ENCODE measurements at places on chromosomes 5 and 9. TPM values are rescaled to one million over a fixed set of nuclear protein-coding genes. Genes with fewer than 3 reads are reported as not detected.

DNA sequence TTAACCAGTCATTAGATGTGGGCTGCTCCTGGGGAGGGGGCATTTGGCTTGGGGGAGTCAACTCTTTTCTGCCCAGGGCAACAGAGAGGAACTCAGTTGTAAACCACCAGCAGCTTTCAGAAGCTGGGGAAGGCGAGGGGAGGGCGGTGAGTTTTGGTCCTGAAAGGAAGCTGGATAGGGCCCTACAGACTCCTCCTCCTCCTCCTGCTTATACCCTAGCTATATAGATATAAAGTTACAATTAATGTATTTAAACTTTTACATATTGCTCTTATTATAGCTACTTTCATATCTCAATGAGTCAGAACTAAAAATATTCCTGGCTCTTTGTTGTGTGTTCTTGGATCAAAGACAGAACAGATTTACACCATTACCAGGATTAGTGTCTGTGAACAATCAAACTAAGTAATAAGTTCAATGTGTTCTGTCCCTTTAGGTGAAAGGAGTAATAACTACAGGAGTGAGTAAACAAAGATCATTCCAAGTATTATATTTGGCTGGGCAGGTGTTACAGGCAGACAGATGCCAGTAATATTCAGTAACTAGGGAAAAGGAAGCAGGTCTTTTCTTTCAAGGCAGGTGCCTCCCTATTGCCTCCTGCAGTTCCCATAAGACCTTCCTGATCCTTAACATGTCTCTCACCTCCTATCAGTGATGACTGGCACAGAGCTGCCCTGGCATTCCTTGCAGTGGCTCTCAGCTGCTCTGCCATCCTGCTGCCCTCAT is 20.5 kb upstream of the VPS13A start:
- H3K4me3 ChIP-seq = no peak overlapping the region
- no peaks in the 10 kb centered on the region for H3K36me3 ChIP-seq
- no peak for DNase-seq
- H3K4me1 ChIP-seq = no peaks in the 10 kb centered on the region

DNA sequence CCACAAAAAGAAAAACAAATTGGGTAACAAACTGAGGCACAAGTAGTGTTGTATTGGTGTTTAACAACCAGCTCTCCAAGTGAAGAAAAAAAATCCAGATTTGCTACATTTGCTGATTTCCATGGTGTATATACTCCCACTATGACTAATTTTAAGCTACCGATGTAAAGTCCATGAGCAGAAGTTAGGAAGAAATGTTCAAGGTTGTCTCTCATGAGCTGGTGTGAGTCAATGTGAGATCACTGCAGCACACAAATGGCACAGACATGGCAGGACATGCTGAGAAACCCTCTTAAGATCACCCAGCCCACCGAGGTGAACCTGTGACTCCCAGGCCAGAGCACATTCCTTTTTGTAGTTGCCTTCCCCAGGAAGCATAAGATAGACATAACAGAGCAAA is 36.2 kb downstream of the SLC44A1 start:
- H3K36me3 ChIP-seq = no peaks in the 10 kb centered on the region
- H3K27ac ChIP-seq = no peak overlapping the region
- H3K4me3 ChIP-seq = no peak overlapping the region
- H3K27me3 ChIP-seq = no peaks in the 10 kb centered on the region
- DNase-seq = no peak

- no peak overlapping the region for H3K27ac ChIP-seq
- no peak for DNase-seq
- no peak overlapping the region for H3K4me3 ChIP-seq
- H3K4me1 ChIP-seq = no peaks in the 10 kb centered on the region
Measured at GRCh38 chr9:113178087-113178486, 27.3 kb downstream of the SLC31A2 start.

- no peak for DNase-seq
- H3K4me3 ChIP-seq = no peak overlapping the region
- H3K4me1 ChIP-seq = no peaks in the 10 kb centered on the region
- H3K27me3 ChIP-seq = no peaks in the 10 kb centered on the region
- H3K36me3 ChIP-seq = no peaks in the 10 kb centered on the region
- H3K27ac ChIP-seq = no peak overlapping the region
Measured at GRCh38 chr5:167814040-167814439, 477.4 kb upstream of the WWC1 start.

DNA sequence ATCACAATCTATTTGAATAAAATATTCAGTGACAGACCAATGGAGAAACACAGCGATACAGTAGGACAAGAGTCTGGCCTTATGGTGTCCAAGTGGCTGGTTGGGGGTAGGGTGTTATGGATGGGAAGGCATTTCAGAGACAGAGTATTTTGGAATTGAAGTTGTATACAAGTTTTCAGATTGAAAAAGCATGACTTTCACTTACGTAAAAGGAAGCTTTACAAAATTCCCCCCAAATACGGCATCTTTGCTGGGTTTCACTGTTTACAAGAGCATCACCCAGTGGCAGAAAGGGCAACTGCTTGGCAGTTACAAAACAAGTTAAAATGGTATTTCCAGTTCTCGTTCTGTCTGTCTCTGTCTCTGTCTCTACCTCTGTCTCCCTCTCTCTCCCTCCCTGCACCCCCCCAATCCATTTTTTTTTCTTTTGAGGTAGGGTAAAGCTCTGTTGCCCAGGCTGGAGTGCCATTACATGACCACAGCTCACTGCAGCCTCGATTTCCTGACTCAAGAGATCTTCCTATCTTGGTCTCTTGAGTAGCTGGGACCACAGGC is 86.2 kb downstream of the PTPN3 start:
- no peaks in the 10 kb centered on the region for H3K36me3 ChIP-seq
- DNase-seq = peak; percentile 79
- peak overlapping the region; percentile 6 for H3K4me3 ChIP-seq
- H3K27me3 ChIP-seq = no peaks in the 10 kb centered on the region

DNA sequence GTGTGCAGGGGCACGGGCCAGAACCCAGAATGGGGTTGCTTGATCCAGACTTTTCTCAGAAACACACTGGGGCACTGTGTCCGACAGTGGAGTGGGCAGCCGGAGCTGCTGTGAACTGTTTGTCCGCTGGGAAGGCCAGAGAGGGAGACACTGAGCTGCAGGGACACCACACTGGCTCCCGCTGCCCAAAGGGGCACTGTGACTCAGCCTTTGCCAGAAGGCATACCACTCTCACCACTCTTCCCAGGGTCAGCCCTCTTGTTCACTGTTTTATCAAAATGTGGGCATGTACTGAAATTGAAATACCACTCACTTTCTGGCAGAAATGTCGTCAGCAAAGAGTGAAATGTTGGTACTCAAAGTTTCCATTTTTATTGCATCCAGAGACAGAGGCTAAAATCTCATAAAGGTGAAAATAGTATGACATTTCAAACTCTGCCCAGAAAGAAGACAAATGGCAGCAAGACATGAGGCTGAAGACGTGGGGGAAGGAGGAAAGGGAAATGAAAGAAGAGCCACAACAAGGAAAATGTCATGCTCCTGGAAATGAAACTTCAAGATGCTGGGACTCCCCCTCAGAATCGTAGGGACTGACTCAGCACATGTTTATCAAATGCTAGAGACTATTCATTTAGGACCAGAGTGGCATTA is 4.5 kb upstream of the IL7R start:
- H3K27ac ChIP-seq = peak overlapping the region; percentile 99
- DNase-seq = peak; percentile 86

BRINP1 gene
- not detected for total RNA-seq

GRCh38 chr9:121637713-121638220 is 13.7 kb upstream of the DAB2IP start:
- H3K27ac ChIP-seq = no peak overlapping the region
- H3K36me3 ChIP-seq = no peaks in the 10 kb centered on the region
- peaks cover 7% of the 10 kb centered on the region for H3K27me3 ChIP-seq
- no peak overlapping the region for H3K4me3 ChIP-seq
- DNase-seq = no peak

IL17B gene
- not detected for total RNA-seq

DNA sequence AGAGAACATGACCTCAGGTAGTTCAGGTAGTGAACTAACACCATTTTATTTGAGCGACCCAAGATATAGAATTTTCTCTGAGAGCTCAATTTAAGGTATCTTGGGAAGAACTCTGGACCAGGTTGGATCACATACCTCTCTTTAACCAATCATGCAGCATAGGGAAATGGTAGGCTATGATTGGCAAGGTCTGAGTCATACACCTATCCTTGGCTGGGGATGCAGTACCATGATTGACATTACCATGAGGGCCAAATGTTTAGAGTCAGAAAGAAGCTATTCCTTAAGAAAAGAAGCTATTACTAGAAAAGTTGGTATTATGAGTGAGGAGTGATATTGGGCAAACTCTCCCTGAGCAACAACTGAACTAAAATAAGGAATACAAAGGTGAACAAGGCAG is 258.7 kb downstream of the KCTD16 start:
- no peaks in the 10 kb centered on the region for H3K27me3 ChIP-seq
- no peak overlapping the region for H3K27ac ChIP-seq
- H3K4me3 ChIP-seq = no peak overlapping the region
- H3K36me3 ChIP-seq = no peaks in the 10 kb centered on the region
- no peak for DNase-seq
- no peaks in the 10 kb centered on the region for H3K4me1 ChIP-seq

GARIN3 gene
- 0.19 TPM for total RNA-seq

QRFP gene
- not detected for total RNA-seq

PCDHGA5 gene
- total RNA-seq = 0.19 TPM

BARHL1 gene
- total RNA-seq = not detected

DNA sequence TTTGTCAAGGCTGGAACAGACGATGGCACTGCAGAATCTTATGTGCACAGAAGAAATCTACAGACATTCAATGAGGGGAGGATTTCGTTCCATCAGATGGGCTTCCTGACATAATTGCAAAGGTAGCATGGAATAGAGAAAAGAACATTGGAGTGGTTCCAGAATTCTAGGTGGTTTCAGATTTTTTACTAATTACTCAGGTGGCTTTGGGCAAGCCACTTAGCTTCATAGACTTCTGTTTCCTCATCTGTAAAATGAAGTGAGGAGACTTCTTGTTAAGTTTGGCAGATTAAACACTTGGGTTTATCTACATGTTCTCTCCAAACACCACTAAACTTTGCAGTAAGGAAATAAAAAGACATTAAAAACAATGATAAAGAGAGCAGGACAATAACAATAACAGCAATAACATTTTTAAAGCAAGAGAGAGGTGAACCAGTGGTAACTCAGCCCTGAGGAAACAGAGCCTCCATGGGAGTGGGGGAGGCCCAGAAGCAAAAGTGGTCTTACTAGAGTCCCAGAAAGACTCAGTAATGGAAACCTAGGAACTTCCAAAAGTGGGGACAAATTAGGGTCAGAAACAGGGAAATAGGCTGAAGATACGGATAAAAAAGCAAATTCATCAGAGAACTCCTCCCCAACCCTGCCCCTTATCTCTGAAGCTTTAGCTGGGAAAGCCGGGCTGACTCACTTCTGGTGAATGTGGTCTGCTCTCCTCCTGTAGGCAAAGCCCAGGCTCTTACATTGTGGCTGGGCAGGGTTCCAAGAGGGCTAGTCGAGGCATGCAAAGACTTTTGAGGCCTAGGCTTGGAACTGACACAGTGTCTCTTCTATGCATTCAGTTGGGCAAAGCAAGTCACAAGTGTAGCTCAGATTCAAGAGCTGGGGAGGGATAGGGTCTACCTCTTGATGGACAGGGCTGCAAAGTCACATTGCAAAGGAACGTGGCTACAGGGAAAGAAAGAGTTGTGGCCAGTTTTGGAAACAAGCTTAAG is 11.8 kb upstream of the ACTBL2 start:
- peaks cover 40% of the 10 kb centered on the region for H3K4me1 ChIP-seq
- H3K27ac ChIP-seq = peak overlapping the region; percentile 23
- no peaks in the 10 kb centered on the region for H3K36me3 ChIP-seq
- DNase-seq = peak; percentile 75
- H3K4me3 ChIP-seq = peak overlapping the region; percentile 45

IL13 gene
- 231 TPM for total RNA-seq

- H3K4me1 ChIP-seq = no peaks in the 10 kb centered on the region
- H3K27ac ChIP-seq = no peak overlapping the region
- DNase-seq = no peak
- no peak overlapping the region for H3K4me3 ChIP-seq
- H3K27me3 ChIP-seq = no peaks in the 10 kb centered on the region
Measured at GRCh38 chr9:88789785-88790184, 201.5 kb upstream of the S1PR3 start.

CDC20B gene
- not detected for total RNA-seq

DNA sequence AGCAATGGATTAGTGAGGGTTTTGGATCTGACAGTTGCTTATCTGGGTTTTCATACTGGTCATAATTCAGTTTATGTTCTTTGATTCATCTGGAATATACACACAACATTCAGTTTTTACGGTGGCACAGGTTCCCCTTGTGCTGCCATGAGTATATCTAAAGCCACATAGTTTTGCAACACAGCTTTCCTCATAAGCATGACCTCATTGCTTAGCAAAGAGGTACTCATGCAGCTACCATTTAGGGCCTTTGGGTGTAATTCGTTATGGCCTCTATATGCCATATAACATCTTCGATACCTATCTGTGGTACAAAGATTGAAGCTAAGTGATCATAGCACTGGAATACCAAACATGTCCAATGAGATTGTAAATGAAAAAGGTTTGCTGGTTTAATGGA is 2.9 kb upstream of the RBM22 start:
- no peak for DNase-seq

DNA sequence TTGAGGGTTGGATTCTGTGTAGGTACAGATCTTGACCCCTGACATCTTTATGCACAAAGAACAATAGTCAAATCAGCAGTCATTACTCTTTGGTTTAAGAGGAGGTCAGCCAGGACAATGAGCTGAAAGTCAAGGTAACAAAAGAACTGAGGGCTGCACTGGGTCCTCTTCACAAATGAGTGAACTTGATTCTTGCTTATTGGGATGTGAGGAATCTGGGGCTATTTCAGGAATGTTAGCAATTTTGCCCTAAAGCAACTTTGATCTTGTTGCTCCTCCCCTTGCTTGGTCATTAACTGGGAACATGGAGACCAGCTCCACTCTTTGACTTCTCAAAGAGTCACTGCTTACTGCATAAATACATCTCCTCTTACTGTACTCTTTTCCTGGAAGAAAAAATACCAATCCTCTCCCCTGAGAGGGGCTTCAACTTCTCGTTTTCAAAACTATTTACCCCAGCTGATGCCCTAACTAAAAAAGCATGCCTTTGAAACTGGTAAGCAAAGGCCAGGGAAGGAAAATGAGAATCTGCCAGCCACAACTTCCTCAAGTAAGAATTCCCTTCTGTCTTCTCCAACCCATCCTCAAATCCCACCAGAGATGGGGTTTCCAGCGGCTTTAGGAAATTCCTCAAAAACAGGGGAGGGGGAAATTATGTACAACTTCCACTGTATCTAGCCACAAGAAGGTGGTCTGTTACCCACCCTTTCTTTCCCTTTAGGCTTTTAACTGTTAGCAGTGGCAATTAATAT is 368.3 kb downstream of the ENC1 start:
- H3K27me3 ChIP-seq = no peaks in the 10 kb centered on the region
- H3K4me1 ChIP-seq = no peaks in the 10 kb centered on the region
- no peaks in the 10 kb centered on the region for H3K36me3 ChIP-seq
- DNase-seq = no peak

- H3K4me3 ChIP-seq = no peak overlapping the region
- H3K4me1 ChIP-seq = no peaks in the 10 kb centered on the region
Measured at GRCh38 chr5:179267071-179267670, 78.1 kb downstream of the ADAMTS2 start.

- H3K36me3 ChIP-seq = no peaks in the 10 kb centered on the region
- H3K27me3 ChIP-seq = no peaks in the 10 kb centered on the region
- no peak for DNase-seq
Measured at GRCh38 chr9:26399556-26399955, 493.0 kb downstream of the CAAP1 start.

- H3K36me3 ChIP-seq = no peaks in the 10 kb centered on the region
- H3K27ac ChIP-seq = no peak overlapping the region
- H3K4me3 ChIP-seq = peak overlapping the region; percentile 44
- peaks cover 33% of the 10 kb centered on the region for H3K27me3 ChIP-seq
- peaks cover 3% of the 10 kb centered on the region for H3K4me1 ChIP-seq
Measured at GRCh38 chr5:171336521-171337209, 27.6 kb downstream of the TLX3 start.

All from activated CD4-positive, alpha-beta T cell treated with anti-CD3 and anti-CD28 coated beads, Interleukin-2, amount 10 ng/mL, durations not matched to agents 24 days and 14 days (primary cell).